Fibroblast of skin of scalp (primary cell): ENCODE measurements at places on chromosomes 7 and 10.

- DNase-seq, result no peak
These were observed 33.3 kb downstream of the SNX13 start for GRCh38 chr7:17907014-17907413.

DNA sequence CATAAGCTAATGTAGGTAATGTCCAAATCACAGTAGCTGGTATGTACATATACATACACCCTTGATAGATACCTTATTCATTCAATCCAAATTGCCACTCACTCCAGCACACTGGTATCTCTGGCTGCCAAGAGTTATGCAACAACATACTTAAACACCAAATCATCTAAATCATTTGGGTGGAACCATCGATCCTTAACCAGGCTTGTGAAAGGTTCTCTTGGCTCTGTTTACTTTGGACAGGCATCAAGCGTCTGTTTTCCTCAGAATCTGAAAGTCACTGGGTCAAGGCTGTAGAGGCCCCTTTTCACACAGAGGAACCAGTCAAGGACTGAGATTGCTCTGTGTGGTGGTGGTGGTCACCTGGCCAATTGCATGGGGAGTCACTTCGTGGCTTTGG lies 24.6 kb downstream of the JAZF1 start:
- DNase-seq, result peak; percentile 79

- DNase-seq, result no peak
These were observed 140.6 kb upstream of the HPS1 start for GRCh38 chr10:98587156-98587837.

- DNase-seq, result no peak
These were observed 1094.5 kb upstream of the LRRN3 start for GRCh38 chr7:109996411-109996810.

GRCh38 chr10:22992621-22993020 lies 64.8 kb downstream of the ARMC3 start:
- no peak for DNase-seq

GRCh38 chr10:118310822-118311221 lies 31.3 kb downstream of the FAM204A start:
- DNase-seq, result peak; percentile 29

GRCh38 chr7:35758421-35758820 lies 42.4 kb upstream of the SEPTIN7 start:
- no peak for DNase-seq

DNA sequence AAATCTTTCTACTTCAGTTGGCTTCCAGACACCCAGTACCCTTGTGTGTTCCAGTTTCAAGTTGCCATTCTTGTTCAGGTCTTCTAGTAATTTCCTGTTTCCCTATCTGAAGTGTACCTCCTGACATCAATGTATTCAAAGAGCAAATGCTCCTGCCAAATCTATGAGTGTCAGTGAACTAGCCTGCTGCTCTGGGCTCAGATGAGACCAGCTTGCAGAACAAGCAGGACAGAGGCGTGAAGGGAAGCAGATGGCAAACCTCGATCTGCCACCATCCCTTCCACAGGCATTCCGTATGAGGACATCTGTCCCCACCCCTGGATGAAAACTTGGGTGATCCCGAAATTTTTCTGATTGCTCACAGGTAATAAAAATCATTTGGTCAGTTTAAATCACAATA lies 4.4 kb upstream of the MPP7 start:
- DNase-seq, result no peak

DNA sequence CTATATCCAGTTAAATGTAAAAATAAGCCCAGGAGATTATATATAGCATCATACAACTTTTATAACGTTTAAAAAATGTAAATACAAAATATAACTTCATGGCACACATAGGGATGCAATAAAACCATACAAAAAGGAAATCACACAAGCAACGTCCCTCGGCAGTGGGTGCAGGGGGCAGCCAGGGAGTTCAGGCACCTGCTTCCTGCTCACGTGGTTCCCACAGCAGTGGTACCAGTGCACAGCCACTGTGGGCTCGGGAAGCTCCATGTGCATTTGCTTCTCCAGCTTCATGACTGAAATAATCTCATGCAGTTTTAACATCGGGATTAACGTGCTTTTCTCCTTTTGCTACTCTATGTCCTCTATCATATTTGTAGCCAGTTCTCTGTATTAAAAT lies 255.5 kb upstream of the CXCL12 start:
- no peak for DNase-seq

DNA sequence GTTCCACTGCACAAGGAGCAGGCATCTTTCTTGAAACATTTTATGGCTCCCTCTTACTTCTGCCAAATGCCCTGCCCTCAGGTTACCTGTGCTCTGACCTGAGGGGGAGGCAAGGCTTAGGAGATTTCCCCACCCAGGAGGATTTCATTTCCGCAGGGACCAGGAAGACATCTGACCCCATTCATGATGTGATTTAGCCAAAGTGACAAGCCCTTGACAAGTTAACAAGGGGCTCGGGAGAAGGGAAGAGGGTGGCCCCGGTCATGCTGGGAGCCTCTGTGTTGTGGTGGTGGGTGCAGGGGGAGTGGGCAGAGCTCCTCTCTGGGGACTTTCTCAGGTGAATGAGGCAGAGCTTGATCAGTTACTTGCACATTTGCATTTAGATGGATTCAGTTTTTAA lies 18.9 kb downstream of the GIMAP5 start:
- DNase-seq, result no peak

DNA sequence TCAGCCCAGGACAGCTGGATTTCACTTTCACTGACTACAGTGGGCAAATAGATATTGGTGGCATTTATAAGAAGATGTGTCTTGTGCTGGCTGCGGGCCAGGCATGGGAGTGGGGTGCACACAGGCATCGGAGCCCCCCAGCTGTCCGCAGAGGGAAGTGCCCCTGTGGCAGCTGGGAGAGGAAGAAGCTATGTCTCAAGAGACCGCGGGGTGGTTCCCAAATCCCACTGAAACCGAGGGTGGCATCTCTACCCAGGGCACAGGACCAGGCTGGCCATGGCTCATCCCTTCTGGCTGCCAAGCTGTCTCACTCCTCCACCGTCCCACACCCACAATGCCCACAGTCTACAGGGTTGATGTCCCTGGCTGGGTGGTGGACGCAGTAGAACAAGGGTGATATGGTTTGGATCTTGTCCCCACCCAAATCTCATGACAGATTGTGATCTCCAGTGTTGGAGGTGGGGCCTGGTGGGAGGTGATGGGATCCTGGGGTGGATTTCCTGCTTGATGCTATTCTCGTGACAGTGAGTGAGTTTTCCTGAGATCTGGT lies 94.8 kb downstream of the TCERG1L start:
- no peak for DNase-seq

GRCh38 chr10:46551701-46552525 lies 4.5 kb downstream of the GPRIN2 start:
- no peak for DNase-seq

DNA sequence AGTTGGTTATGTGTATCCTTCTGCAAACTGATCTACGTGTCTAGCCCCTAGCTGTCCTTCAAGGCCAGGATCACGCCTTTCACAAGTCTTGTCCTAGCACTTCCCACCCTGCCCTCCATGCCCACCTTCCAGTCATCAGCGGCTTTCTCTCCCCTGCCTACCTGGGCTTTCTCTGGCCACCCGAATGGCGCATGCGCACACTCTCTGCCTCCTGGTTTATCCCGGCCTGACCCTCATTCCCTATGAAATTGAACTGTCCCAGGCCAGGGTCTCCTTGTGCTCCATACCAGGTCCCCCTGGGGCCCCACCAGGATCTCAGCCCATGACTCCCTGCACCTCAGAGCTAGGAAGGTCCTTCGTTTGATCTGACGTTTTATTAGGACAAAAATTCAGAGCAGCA lies 31.6 kb upstream of the CTBP2 start:
- DNase-seq, result no peak

GRCh38 chr10:44030132-44030531 lies 354.8 kb downstream of the CXCL12 start:
- DNase-seq, result no peak

DNA sequence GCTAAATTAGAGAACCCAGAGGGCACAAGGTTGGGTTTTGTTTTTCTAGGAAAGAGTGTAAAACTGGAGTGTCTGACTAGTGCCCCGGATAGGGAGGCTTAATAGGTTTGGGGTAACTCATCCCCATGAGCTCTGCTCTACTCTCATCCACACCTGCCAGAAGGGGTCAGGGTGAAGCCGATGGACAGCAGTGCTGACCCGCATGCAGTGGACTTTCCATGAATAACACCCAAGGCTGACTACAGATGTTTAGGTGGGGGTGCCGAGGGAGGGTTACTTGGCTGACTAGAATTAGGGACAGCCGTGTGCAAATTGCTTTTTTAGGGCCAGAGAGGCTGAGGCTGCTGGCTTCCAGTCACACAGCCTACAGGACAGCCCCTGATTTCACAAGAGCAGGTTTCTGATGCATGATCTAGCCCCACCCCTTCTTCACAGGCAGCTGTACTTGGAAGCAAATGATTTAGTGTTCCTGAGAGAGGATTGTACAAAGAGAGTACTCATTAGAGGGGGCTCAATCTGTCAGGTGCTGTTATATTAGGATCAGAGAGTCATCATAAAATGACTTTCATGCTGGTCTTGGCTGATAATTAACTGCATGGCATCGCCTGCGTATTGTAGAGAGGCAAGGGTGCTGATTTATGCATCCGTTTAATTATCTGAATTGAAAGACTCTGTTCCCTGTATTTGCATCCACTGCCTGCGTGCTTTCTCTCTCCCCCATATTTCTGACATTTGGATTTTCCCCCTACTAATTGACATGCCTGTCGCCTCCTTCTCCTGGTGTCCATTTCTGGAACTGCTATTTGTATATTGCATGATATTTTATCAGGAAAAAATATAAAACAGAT lies 9.5 kb downstream of the INHBA start:
- DNase-seq, result peak; percentile 51

DNA sequence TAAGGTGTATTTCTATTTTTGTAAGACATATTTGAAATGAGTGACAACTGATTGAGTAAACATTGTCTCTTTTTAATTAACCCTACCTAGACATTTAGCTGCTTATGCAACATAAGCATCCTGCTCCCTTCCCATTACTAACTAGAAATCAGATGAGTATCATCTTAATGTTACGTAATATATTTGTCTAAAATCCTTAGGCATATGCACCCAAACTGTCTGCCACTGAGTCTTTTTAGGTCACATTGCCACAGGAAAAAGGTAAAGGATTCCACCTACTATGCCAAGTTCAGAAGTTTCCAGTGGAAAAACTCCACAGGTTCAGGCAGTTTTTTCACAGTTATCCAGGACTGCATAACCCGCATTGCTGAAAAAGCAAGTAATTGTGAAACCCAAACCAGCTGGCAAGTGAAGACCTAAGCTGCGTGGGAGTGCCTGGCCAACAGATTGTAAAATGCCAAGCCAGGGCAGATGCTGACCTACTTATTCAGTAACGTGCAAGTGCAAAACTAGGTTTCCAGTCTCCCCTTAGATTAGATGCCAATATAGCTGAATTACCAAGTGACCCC lies 983.7 kb downstream of the GATA3 start:
- DNase-seq, result no peak
